ENCODE measurements at places on chromosomes 12 and 14.

DNA sequence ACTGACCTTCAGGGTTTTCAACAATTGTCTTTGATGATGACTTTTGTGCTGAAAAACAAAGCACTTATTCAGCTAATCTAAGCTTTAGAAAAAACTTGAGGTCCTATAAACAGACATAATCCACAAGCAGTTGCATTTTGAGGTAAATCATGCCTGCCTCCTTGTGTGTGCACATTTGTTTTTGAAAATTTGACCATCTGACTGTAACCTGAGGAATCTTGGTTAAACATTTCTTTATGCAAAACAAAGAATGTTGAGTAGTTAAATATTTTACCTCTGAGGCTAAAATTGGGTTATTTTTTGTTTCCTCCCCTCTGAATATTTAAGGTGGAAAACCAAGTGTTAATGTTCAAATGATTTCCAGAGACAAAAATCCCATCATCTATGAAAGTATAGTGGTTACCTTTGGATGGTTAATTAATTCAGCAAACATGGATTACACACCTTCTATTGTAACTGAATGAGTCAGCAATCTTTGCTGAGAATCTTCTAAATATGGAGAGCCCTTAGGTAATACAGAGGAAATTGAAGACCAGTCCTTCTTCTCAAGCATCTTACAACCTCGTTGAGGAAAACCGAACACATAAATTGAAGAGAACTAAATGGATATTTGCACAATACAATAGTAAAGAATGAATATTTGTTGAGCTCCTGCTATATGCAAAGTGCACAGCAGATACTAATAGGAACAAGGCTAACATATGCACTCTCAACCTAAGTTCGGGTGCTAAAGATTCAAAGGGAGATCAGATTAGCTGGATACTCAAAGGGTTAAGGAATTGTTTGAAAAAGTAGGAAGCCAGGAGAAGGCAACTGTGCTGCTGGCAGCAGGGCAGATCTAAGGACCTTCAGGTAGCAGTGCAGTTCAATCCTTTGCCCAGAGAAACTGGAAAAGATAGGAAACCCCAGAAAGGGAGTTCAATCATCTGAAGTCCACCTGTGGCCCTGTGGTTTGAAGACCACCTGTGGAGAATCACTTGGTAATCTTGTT, 115.2 kb downstream of the BMP4 start:
- no peak for DNase-seq

- DNase-seq = no peak
Measured at GRCh38 chr12:29713729-29714128, 70.0 kb downstream of the TMTC1 start.

- DNase-seq = no peak
Measured at GRCh38 chr12:124073356-124074035, 100.5 kb downstream of the ZNF664 start.

DNA sequence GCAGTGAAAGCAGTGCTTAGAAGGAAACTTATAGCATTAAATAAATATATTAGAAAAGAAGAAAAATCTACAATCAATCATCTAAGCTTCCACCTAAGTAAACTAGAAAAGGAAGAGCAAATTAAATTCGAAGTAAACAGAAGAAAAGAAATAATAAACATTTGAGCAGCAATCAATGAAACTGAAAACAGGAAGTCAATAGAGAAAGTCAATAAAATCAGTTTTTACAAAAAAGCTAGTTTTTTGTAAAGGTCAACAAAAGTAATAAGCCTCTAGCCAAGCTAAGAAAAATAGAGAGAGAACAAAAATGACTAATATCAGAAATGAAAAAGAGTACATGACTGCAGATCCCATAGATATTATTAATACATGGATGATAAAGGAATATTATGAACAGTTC, 34.2 kb upstream of the KTN1 start:
- no peak for DNase-seq

- no peak for DNase-seq
Measured at GRCh38 chr14:30681752-30682355, 59.7 kb downstream of the SCFD1 start.

- no peak for DNase-seq
Measured at GRCh38 chr12:49200919-49201594, 12.2 kb upstream of the TUBA1A start.

DNA sequence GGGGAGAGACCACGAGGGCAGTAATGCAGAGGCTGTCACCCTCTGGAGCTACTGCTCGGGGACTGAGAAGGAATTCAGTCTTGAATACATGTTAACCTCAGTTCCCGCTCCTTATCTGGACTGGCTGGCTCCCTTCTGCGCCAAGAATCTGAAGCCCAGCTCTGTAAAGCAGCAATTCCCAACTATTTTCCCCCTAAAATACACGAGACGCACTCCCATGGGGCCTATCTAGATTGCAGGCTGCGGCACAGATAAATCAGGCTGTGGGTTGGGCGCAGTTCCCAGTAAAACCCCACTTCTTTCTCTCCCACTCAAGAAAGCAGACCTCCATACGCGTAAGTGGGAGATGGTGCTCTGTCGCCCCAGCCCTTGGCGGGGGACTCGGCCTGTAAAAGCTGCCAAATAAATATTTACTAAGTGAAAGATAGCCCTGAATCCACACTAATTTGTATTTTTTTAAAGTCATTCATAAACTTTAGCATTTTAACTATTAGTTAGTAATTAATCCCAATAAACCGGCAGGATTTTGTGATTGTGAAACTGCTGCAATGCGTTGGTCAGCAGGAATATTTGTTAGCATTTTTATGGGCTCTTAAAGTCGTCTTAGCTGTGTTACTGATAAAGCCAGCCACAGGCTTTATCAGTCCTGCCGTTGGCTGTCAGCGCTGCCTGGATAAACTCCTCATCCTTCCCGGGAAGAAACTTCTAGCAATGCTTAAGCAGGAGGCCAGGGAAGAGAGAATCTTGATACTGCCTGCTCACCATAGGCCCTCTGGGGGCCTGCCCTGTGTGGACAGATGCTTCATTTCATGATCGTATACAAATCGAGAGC, 17.8 kb downstream of the FBXL14 start:
- no peak for DNase-seq

DNA sequence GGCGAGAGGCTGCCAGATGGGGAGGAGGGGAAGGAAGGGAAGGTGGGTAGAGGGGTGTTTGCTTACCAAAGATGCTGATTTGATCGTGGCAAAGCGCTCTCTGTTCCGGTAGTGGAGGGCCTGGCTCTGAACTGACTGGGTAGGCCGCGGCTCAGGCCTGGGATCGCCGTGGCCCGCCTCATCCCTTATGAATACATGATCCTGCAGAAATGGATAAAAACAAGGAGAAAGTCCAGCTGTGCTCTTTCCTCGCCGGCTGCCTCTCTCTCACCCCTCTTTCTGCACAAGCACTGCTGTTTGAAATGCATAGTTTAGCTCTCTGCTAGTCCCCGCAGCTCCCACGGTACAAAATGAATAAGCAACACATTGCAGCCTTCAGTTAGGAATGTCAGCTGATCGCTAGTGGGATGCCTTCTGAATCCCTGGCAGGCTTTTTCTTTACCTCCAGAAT, 53.8 kb downstream of the PEBP1 start:
- peak; percentile 26 for DNase-seq

DNA sequence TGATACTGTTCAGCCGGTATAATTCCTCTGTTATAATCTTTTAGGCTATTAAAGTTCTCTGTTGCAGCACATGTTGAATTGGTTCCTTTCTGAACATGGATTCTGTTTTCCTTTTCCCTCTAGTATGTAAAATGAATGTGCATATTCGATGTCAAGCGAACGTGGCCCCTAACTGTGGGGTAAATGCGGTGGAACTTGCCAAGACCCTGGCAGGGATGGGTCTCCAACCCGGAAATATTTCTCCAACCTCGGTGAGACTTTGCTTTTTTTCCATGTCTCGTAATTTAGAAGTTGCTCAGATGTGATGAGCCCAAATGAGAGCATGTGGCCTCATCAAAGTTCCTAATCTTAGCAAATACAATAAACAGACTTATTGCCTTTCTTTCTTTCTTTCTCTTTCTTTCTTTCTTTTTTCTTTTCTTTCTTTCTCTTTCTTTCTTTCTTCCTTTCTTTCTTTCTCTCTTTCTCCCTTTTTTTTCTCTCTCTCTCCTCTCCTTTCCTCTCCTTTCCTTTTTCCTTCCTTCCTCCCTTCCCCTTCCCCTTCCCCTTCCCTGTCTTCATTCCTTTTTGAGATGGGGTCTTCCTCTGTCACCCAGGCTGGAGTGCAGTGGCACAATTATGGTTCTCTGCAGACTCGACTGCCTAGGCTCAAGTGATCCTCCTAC, 131.9 kb downstream of the PRKCH start:
- no peak for DNase-seq

DNA sequence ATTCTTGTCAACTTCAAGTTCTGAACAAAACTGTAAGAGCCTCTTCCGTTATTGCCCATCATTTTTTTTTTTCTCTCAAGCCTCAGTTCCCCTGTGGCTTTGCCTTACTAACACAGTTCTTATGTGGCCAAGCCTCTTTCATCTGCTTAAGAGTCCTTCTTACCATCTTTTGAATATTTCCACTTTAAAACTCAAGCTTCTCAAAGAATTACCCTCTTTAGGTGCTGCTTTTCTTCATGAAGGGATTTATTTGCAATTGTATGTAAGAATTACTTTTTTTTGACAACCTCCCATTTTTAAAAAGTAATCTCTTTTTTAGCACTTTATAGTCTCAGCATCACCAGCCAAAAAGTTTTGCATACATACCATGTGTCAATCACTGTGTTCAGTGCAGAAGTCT, 240.2 kb upstream of the RMST start:
- no peak for DNase-seq

- no peak for DNase-seq
Measured at GRCh38 chr12:122096591-122097149, 18.1 kb downstream of the MLXIP start.

DNA sequence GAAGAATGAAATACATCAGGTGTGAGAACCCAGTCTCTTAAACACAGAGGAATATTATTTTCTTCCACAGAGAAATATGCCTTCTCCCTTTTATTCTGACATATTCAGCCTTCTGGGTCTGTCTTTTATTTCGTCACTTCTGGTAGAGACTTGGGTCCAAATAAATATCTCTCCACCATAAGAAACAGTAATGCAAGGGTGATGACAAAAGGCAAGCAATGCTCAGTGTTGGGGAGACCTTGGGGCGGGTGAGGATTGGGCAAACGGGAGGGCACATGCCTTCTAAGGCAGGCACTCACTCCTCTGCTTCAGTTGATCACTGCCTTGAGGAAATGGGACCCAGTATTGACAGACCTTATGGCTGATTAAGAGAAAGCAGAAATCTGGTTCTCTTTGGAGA, 6.7 kb upstream of the SOCS2 start:
- DNase-seq = no peak

All from neuronal stem cell (in vitro differentiated cells).